Endodermal cell (in vitro differentiated cells): ENCODE measurements at places on chromosomes 4 and X.

DNA sequence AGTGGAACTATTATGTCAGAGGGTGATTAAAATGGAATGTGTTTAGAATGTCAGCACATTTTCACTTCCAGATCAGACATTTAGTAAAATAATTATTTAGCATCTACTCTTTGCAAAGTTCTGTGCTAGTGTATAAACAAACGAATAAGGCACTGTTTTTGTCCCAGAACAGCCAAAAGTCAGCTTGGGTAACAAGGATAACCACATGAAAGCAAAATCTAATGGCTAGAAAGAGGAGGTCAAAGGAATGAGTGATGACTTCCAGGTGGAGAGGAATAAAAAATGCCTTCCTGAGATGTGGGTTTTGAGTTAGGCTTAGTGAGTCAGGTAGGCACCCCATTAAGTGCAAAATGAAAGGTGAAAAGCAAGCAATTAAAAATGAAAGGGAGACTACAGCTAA, 112.6 kb downstream of the ATP10D start:
- no peak for DNase-seq

GRCh38 chr4:3070709-3071500, 3.4 kb downstream of the HTT-AS start:
- DNase-seq, result no peak

GRCh38 chrX:113009837-113010236, 169.2 kb upstream of the AMOT start:
- DNase-seq, result no peak

DNA sequence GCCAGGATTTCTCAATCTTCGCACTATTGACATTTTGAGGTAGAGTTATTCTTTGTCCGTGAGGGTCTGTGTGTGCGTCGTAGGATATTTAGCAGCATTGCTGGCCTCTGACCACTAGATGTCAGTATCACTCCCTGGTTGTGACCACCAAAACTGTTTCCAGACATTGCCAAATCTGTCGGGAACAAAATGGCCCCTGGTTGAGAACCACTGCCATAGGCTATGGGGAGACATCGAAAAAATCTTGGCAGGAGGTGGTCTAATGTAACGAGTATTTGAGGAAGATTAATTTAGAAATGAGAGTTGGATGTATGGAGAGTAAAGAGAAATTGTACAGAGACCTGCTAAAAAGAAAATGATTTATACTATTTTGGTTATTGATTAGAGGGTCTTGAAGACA, 108.4 kb downstream of the DOCK11 start:
- DNase-seq, result peak; percentile 79

GRCh38 chrX:65668377-65669310, 1.2 kb downstream of the MSN start:
- DNase-seq, result peak; percentile 75

- DNase-seq, result no peak
These were observed 89.8 kb downstream of the FNIP2 start for GRCh38 chr4:158858410-158859199.

GRCh38 chr4:182653596-182653995, 263.6 kb downstream of the DCTD start:
- DNase-seq, result no peak

GRCh38 chr4:65868096-65868824, 198.0 kb upstream of the EPHA5 start:
- DNase-seq, result no peak

DNA sequence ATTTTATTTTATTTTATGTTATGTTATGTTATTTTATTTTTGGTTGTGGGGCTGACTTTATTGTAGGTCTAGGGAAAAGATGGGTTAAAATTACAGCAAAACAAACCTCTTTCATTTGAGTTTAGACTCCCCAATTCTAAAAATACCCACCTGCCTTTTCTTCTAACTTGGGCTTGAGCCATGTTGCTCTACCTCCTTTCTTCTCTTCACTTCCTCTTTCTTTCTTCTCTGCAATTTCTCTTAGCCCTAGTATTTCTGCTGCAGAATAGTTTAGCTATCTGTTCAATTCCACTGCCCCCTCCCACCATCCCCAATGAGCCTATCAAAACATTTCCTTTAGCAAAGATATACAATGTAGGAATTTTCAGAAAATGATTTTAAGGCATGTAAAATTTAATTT, 653.3 kb downstream of the ARAP2 start:
- DNase-seq, result no peak

DNA sequence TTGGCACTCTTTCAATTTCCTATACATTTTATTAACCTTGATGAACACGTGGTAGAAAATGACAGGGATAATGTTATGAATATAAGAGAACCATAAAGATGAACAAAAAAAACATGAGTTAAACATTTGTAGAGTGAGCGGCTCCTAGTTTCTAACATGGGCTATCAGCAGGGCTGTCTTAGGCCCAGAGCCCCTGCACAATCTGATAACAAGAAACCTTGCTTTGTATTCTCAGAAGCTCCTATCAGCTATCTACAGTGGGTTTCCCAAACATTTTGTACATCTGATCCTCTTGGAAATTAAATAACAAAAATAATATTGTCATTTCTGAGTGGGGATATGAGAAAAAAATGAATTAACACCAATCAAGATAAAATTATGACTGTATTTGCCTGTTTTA, 10.6 kb upstream of the RBPJ start:
- DNase-seq, result no peak

DNA sequence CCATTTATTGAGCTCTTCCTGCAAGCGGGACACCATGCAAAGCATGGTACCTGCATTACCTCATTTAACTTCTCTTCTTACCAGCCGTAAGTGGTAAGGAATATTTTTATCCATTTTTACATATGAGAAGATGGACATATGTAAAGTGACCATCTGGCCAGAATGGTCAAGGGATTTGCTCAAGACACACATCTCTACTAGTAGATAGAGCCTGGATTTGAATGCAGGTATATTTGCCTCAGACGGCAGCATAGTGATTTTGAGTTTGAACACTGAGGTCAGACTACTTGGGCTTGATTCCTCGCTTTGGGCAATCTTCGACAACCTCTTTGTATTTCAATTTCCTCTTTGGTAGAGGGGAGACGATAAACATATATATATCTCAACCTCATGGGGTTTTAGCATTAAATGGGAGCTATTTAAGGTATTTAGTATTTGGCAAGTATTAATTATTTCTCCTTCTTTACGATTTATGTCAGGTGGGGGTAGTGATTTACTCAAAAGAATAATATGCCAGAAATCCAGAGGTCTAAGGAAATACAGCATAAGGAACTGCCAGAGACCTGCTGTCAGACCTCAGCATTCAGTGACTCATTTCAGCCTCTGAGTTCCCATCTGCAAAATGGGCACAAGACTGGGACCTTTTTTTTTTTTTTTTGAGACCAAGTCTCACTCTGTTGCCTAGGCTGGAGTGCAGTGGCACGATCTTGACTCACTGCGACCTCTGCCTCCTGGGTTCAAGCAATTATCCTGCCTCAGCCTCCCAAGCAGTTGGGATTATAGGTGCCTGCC, 34.6 kb upstream of the CHRNA9 start:
- no peak for DNase-seq

- no peak for DNase-seq
These were observed 49.2 kb downstream of the FGFRL1 start for GRCh38 chr4:1060621-1061020.

DNA sequence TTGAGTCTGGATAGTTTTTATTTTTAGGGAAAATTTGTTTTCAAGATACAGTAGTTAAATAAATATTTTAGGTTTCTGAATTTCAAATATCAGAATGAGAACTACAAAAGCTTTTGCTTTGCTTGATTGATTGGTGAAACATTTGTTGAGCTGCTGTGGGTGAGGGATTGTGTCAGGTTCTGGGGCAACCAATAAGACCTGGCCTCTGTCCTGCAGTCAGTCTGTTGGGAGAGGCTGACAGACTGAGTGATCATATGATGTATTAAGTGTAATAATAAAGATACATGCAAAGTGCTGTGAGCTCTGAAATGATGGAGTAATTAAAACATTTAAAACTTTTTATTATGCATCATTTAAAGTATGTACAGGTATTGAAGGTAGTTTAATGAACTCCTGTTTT, 9.6 kb downstream of the KDM6A start:
- no peak for DNase-seq

DNA sequence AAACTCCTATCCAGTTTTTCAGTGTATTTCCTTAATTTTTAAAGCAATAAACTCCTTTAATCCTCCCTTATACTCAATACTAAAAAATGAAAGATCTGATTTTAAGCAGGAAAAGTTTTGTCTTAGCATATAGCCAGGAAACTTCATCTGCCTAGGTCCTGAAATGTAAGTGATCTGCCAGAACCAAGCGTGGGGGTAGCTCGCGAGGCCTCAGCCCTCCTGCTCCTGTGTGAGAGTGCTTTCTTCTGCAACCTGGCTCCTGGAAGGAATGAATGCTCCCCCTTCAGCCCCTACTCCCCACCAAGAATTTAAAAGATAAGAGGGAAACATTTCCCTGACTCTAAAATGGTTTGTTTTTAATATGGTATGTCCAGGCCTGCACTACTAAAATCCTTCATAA, 160.1 kb downstream of the CBR4 start:
- no peak for DNase-seq

DNA sequence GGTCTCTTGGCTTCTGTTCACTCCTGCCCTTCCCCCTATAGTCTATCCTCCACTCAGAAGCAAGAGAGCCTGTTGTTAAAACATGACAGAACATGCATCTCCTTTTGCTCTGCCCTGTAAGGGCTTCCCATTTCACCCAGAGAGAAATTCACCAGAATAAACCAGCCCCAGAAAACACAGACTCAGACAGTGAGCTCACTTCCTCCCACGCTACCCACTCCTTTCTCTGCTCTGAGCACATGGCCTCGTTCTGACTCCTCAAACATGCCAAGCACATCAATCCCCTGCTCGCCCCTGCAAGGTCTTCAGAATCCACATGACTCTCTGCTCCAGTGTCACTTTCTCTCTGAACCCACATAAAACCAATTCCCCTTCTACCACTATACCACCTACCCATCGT, 50.4 kb downstream of the MID1 start:
- no peak for DNase-seq

GRCh38 chrX:24777660-24778059, 83.9 kb downstream of the POLA1 start:
- DNase-seq, result no peak

GRCh38 chr4:98658287-98659105, at the start of gene TSPAN5:
Gene TSPAN5, minus strand, starts transcription at chr4:98658611.
- peak; percentile 92 for DNase-seq

DNA sequence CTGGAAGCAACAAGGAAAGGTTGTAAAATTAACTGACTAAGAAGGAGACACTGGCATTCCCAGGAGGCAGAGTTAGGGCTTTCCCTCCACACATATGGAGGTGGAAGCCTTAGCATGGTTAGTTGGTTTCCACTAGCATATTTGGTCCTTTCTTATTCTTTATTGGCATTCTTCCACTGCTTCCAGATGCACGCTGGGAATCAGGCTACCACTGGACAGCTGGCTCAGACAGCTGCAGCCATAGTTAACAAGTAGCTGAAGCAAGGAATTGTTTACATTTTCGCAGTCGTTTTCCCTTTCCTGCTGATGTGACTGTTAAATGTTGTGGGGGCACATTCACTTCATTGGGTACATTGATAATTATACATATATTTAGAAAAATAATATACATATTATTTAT, 169.2 kb downstream of the GRIA2 start:
- no peak for DNase-seq

GRCh38 chrX:42087960-42088359, 164.6 kb upstream of the CASK start:
- no peak for DNase-seq

- DNase-seq, result peak; percentile 75
These were observed 1.2 kb downstream of the CD38 start for GRCh38 chr4:15779306-15779705.

DNA sequence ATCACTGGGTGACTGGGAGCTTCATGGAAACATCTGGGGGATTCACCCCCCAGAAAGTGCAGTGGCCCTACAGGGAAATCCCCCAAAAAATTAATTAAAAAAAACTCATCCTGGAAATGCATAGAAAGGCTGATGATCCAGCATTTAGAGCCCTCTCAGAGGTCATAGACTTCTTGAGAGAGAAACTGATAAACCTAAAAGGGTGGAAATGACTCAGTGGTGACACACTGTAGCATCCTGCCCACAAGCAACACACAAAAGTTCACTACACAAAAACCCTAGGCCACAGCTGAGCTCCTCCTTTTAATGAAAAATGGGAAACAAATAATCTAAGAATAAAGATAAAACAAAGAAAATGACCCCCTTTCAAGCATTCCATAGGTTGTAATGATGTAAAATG, 911.5 kb downstream of the GLUD2 start:
- DNase-seq, result no peak

DNA sequence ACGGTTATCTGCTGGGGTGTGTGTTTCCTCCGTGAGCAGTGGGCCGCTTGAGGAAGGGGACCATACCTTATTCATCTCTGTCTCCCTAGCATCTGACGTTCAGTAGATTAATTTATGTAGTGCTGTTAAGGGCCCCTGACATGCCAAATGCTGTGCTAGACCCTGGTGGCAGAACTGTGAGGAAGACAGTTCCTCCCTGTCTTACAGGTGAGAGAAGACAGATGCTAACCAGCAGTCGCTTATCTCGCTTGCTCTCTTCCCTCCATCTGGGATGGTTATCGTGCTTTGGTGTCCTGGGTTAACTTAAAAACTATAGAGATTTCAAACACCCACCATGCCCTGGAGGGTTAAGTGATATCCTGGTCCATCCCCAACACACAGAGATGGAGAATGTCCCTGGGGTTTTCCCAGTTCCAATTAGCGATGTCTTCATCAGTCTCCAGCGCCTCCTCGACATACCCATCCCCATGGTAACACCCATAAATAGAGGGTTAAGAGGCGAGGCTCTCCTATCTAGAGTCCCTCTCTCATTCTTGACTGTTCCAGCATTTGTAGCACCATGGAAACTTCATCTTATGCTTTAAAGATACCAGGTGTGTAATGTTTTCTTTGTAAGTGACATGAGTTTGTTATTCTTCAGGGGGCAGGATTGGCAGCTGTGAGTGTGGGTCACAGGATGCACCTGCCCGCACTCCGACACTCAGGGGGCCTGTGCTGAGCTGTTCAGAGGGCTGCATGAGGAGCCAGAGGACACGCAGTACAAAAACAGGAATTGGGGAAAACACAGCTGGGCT, 135.2 kb downstream of the STK32B start:
- DNase-seq, result no peak

GRCh38 chr4:168744021-168744420, 247.2 kb downstream of the PALLD start:
- no peak for DNase-seq

- no peak for DNase-seq
These were observed 405 bp downstream of the CENPE start for GRCh38 chr4:103197765-103198110.

DNA sequence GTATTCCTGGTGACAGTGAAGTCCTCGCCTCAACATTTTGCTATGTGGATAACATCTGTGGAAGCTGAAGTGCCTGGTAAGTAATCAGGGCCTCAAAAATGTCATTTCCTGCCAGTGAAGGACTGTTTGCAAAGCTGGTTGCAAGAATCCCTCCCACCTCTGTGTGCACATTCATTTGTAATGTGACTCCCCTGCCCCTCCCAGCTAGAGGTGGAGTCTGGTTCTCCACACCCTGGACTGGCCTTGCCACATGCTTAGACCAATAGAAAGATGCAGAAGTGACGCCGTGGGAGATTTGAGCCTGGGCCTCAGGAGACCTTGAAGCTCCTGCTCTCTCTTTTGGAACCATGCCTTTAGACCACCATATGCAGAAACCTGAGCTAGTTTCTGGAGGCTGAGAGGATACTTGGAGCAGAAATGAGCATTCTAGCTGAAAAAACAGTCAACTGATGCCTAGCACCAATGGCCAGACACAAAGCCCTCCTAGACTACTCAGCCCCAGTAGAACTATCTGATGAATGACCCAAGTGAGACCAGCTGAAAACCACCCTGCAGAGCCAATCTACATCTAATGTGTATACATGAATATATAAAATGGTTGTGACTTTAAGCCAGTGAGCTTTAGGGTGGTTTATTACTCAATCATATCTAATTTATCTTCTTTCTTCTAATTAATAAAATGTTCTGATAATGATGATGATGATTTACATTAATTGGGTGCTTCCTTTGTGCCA, 47.8 kb upstream of the CRMP1 start:
- peak; percentile 75 for DNase-seq
